ENCODE measurements at places on chromosomes 6 and 20.

GRCh38 chr6:2918936-2919335 is 15.8 kb upstream of the SERPINB9 start:
- DNase-seq, result no peak

DNA sequence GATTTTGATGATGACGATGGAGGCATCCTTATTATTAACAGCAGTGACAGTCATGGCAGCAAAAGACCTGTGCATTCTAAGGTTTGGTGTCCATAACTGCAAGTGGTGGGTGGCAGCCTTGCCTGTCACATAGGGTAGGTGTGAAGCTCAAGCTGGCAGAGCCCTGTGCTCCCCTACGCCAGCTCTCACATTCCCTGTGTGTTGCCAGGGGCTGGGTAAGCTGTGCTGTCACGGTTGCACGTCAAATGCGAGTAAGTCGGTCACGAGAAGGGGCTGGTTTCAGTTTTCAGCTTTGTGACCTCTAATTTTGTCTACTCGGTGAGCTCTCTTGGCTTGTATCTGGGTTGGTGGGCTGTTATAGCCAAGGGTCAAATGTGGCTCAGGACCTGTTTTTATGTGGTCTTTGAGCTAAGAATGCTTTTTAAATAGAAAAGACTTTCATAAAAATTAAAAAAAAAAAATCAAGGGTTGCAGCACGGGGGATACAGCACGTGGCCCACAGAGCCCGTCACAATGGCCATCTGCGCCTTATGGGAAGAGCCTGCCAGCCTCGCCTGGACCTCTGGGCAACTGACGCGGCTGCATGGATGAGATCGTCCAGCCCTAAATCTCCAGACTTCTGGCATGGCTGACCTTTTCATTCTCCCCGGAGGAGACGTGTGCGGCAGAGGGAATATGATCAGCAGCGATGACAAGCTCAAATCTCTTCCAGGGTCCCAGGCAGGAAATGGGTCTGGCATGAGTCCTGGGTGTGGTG is 148.5 kb downstream of the PHACTR3 start:
- no peak for DNase-seq

- no peak for DNase-seq
Observed at GRCh38 chr6:19032591-19033295, 645.6 kb downstream of the RNF144B start.

DNA sequence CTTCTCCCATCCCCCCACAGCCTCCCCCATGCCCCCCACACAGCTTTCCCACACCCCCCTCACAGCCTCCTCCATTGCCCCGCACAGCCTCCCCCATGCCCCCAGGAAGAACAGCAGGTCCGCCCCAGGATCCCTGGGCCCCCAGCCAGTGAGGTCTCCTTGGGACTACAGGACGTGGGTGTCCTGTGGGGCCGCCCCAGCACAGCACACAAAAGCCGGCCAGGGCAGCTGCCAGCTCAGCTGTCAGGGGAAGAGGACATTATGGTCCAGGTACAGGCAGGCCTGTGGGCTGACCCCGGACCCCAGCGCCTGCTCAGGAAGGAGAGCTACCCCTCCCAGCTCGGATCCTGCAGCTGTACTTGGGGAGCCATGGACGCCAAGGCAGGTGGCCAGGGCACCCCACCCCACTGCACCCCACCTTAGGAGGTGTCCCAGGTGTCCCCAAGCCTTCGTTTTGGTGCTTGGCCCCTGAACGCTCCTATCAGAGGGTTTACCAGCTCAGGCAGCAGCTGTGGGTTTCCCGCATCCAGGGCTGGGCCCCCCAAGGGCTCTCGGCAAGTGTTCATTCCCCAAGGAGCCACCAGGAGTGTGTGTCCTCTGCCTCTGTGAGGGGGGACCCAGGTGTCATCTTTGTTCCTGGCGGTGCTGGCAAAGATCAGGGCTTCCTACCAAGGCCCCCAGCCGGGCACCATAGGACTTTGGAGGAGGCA is 42.3 kb upstream of the GATA5 start:
- no peak for DNase-seq

DNA sequence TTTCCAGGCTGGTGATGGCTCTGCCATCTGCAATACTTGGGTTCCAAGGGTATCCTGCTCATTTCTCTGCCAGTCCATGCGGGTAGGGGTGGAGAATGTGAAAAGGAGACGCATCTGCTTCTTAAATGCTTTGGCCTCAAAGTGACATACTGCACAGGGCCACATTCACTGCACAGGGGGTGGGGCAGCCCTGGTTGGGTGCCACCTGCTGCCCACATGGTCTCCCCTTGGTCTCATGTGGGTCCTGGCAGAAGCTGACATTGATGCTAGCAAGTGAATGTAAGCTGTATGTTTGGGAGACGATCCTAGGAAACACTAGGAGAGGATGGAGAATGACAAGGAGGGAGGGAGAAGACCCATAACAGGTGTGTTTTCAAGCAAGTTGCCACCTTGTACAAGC is 140.9 kb downstream of the EDN3 start:
- no peak for DNase-seq
